ENCODE measurements at places on chromosomes 6 and 20.

- DNase-seq = no peak
Measured at GRCh38 chr6:105902401-105903031, 183.6 kb upstream of the PRDM1 start.

DNA sequence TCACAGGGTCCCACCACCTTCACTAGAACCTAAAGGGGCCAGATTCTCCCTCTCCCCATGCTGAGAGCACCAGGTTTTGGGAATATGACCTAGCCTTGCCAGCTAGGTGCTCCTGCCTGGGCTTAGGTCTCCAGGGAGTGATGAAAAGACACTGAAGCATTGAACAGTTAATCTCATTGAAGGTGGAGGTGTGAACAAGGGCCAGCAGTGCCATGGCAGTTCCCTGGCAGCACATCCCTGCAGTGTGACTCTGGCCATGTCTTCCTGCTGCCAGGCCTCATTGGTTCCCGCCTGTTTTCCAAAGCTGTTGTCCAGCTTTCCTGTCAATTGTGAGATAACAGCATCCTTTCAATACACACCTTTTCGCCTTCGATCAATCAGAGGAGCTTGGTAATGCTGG is 10.9 kb downstream of the PPIL6 start:
- DNase-seq = no peak

GRCh38 chr6:165841153-165841558 is 178.1 kb upstream of the PDE10A start:
- no peak for DNase-seq

DNA sequence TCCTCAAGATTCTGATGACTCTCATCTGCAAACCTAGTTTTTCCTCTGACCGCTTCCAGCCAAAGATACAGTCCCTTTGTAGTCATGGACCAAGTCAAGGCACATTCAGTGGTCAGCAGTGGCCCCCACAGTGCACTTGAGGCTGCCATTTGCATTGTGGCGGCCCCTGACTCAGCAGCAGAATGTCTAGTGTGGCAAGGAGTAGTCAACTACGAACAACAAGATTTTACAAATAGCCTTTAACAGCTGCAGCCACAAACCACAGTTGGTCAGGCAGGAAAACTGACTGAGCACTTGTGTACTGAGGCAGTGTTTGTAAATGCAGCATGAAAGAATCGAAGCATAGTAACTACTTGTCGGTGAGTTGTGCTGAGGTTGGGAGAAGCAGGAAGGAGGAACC is 49.6 kb downstream of the SLC2A12 start:
- DNase-seq = no peak

- no peak for DNase-seq
Measured at GRCh38 chr20:63153254-63154221, 62.4 kb downstream of the YTHDF1 start.

DNA sequence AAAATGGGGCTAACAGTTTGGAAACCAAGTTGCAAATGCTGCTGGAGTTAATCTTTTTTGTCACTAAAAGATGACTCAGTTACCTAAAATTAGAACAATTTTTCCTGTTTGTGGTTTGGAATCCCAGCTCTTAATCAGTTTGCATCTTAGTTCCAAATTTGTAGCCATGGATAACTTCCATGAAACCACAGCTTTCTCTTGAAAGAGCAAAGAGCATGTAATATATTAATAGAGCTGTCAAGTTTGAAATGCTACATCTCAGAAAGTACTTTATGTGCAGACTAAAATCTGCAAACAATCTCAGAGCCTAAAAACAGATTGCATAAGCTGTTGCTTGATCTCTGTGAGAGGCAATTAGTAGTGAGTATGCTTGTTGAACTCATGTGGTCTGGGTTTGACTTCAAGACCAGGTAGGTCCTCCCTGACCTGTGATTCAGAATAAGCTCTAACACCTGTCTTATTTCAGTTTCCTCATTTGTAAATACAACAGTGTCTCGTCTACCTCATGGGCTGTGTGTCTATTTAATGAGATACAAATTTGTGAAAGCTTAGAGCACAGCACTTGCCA is 23.5 kb downstream of the DHX35 start:
- DNase-seq = no peak

- no peak for DNase-seq
Measured at GRCh38 chr20:18273738-18274137, 14.6 kb upstream of the ZNF133 start.

GRCh38 chr6:26516481-26517427 is 16.7 kb downstream of the BTN1A1 start:
- DNase-seq = no peak

GRCh38 chr6:36223706-36224105 is 27.2 kb downstream of the BRPF3 start:
- DNase-seq = no peak

GRCh38 chr20:37484331-37484730 is 36.7 kb upstream of the NNAT start:
- DNase-seq = no peak

- no peak for DNase-seq
Measured at GRCh38 chr20:50510706-50511542, 741 bp downstream of the PTPN1 start.

All from activated CD4-positive, alpha-beta T cell treated with anti-CD3 and anti-CD28 coated beads, Interleukin-2, Interleukin-4, amounts not matched to agents 100 ng/mL and 50 ng/mL, durations not matched to agents 16 hours and 8 hours (primary cell).